Suprapubic skin (tissue), 4 donors: ENCODE measurements at places on chromosomes 6 and 20.
A peak's percentile ranks its signal among the peaks of the same experiment; 100 is the strongest.

- DNase-seq: no peak
Observed at GRCh38 chr6:52595796-52596130, 18.9 kb upstream of the TRAM2 start.

GRCh38 chr6:1297746-1298145, 14.2 kb upstream of the FOXQ1 start:
- no peak for DNase-seq

DNA sequence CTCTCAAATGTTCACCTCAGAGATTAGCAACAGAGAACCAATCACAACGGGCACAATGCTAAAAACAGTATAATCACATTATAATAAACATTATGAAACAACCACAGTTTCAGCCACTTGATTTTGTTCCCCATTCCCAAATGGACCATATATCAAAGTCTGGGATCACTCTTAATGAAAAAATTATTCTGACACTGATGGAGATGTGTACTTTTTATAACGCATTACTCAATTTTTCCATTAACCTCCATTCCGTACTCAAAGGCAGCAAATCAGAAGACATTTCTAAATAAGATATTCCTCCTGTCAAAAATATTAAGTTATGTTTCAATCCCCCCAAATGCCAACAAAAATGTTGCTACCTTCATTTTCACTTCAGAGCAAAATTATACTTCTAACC, 2.8 kb downstream of the CPNE1 start:
- DNase-seq: no peak

- DNase-seq: no peak
Observed at GRCh38 chr6:156432543-156432942, 344.6 kb upstream of the ARID1B start.

- no peak for DNase-seq
Observed at GRCh38 chr20:38345643-38346042, 639 bp upstream of the LBP start.

GRCh38 chr20:46715292-46715756, 5.9 kb downstream of the SLC2A10 start:
- peak; percentile 82 for DNase-seq

DNA sequence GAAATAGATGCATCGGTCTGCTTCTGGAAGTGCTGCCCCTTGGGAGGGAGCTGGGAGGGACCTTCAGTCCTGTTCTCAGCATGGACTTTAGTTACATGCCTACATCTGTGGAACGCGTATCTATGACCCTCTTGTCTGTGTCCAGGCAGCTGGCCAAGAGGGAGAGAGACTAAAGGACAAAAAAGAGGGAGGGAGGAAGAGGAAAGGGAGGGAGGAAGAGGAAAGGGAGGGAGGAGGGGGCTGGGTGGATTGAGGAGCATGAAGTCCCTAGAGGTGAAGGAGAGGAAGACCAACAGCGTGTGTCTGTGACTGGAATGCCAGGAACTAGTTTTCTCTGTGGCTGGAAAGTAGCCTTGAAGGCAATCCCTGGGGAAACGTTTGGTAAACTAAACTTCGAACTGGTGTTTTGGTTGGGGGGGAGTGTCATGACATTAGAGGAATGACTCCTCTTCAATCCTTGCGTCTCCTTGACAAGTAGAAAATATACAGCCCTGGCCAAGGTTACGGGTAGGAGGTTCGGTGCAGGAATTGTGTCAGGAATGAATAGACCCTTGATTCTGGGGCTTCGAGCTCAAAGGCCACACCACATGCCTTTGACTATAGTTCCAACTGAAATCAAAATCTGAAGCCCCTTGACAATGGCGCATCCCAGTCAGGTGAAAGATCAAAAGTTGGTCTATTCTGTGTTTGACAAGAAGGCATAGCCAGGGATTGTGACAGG, 52.0 kb upstream of the PLEKHG1 start:
- DNase-seq: no peak

GRCh38 chr20:25310921-25311728, 63.2 kb downstream of the PYGB start:
- peak; percentile 57 for DNase-seq

DNA sequence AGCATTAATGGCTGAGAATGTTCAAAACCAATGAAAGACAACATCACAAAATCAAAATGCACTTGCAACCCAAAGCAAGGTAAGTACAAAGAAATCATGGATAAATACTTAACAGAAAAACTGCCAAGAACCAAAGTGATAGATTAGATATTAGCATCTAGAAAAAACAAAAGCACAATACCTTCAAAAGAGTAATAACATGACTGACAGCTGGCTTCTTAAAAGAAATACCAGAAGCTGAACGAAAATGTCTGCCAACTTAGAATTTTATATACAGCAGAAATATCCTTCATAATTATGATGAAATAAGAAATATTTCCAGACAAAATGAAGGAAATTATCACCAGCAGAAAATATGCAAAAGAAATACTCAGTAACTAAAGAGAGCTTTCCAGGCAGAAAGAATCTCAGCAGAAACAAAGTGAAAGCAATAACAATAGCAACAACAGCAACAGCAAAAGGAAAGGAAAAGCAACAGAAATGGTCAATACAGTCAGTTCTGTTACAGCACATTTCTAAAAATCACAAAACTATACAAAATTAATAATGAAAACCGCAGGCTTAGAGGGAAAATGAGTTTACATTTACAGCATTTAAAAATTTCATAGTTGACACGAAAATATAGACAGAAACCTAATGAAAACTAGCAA, 121.5 kb upstream of the MAN1A1 start:
- no peak for DNase-seq

GRCh38 chr20:23011008-23011721, 23.9 kb upstream of the SSTR4 start:
- DNase-seq: no peak

GRCh38 chr6:44667226-44667625, 279.7 kb downstream of the CDC5L start:
- no peak for DNase-seq

DNA sequence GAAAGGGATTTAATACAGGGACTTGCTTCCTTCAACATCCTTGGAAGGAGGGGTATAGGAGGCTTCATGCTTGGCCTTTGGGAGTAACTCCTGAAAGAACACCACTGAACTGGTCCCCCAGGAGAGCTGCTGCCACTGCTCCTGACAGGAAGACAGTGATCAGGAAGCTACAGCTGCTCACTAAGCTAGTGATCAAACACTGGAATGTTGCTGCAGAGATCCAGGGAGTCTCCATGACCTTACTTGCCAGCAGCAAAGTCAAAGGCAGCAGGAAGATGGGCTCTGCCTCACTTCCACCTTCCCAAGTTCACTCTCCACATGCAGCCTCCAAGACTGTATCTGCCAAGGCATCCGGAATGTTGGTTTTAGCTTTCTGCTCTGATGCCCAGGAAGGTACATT, 31.8 kb downstream of the PIM1 start:
- no peak for DNase-seq

GRCh38 chr6:7185561-7185960, 77.8 kb downstream of the RREB1 start:
- no peak for DNase-seq

DNA sequence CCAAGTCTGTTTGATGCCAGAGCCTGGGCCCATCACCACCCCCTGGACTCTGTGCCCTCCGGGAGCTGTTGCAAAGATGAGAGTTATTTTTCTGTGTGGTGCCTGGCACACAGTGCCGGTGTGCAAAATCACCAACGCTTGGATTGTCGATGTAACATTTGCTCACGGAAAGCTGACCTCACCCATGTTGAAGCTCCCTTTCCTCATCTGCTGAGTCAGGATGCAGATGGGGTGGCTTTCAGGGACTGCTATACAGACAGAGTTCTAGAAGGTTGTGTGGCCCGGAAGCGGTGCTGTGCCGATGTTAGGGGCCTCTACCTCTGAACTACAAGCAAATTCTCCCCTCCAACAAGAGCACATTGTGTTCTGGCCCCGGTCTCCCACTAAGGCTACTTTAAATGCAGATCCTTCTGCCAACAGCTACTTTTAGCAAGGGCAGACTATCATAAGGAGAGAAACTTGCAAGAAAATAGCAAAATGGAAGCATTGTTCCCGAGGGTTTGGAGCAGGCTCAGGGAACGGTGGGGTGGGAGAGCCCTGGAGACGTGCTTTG, 34.0 kb downstream of the EYA2 start:
- DNase-seq: no peak

- no peak for DNase-seq
Observed at GRCh38 chr6:129996387-129996786, 22.0 kb upstream of the L3MBTL3 start.

DNA sequence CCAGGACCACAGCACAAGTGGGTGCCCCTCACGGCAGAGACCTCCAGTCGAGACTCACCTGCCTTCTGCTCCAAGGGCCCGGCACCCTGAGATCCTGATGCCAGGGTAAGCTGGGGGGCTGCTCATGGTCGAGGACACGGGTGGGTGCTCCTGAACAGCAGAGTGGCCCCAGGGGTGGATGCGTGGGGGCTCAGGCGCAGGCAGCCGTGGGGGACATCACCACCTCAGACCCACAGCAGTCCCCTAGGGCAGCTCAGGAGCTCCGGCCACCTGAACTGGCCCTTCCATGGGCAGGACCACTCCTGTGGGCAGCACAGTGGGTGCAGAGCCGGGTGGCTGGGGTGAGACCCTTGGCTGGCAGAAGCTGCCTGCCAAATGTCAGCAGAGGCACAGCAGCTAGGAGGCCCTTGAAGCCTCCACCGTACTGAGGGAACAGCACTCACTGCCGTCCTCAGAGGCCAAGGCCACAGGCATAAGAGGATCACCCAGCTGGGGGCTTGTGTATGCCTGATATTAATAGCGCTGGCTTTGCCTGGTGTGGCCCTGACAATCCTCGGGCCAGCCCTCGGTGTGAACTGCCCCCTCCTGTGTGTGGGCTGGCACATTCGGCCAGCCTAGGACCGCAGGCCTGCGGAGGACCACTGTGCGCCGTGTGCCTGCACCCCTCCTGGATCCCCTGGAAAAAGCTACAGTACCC, 5.4 kb downstream of the UCKL1 start:
- no peak for DNase-seq

DNA sequence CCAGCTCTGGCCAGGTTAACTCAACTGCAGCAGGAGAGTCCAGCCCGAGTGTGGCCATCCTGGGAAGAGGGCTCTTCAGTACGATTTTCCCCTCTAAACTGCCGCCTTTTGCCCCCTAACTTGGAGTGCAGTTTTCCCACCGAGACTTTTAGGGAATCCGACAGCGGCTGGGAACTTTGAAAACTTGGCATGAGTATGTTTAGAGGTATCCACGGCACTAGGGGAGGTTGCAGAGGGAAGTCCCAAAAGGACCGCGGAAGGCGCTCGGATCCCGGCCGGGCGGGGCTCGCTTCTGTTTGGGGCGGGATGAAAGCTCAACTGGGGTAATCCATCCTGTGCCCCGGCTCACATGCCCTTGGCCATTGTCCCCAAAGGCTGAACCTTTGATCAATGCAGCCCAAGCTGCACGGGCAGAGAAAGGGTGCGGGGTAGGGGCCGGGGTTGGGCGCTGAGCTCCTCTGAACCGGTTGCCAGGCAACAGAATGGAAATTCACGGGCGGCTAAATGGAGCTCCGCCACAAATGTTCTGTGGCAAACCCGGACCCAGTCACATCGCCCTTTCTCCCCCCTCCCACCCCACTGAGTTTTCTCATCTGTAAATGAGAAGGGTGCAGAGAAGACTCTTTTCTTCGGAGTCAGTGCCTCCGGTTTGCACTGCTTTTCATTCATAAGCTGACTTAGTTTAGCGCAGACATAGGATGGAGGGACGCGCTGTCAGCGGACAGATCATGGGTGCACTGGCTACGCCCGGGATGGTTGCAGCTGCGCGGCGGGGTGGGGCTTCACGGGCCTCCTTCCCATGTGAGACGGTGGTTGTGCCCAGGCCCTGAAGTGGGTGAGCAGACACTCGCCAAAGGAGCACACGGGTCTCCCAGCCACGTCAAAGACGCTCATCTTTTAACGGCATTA, 2.3 kb downstream of the BMP6 start:
- DNase-seq: no peak

GRCh38 chr20:16387666-16388065, 185.6 kb downstream of the KIF16B start:
- no peak for DNase-seq

GRCh38 chr6:121393731-121394505, 41.5 kb upstream of the GJA1 start:
- no peak for DNase-seq

GRCh38 chr6:70310063-70310694, 7.3 kb upstream of the COL9A1 start:
- no peak for DNase-seq

DNA sequence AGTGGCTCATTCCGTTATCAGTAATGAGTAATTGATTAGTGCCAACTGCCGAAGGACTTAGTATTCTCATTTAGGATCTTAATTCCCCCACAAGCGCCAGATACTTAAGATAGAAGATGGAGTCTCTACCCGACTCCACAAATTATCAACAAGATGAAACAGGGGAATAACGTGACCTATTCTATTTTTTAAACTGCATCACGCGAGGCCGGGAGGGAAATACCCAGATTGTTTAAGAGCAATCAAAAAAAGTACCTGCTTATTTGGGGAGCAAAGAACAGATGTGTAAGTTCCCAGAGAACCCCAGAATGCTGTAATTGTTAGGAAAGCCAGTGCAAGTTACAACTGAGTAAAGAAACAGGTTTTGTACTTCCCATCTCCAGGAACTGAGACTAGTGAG, 1.1 kb upstream of the MAP3K5 start:
- no peak for DNase-seq

DNA sequence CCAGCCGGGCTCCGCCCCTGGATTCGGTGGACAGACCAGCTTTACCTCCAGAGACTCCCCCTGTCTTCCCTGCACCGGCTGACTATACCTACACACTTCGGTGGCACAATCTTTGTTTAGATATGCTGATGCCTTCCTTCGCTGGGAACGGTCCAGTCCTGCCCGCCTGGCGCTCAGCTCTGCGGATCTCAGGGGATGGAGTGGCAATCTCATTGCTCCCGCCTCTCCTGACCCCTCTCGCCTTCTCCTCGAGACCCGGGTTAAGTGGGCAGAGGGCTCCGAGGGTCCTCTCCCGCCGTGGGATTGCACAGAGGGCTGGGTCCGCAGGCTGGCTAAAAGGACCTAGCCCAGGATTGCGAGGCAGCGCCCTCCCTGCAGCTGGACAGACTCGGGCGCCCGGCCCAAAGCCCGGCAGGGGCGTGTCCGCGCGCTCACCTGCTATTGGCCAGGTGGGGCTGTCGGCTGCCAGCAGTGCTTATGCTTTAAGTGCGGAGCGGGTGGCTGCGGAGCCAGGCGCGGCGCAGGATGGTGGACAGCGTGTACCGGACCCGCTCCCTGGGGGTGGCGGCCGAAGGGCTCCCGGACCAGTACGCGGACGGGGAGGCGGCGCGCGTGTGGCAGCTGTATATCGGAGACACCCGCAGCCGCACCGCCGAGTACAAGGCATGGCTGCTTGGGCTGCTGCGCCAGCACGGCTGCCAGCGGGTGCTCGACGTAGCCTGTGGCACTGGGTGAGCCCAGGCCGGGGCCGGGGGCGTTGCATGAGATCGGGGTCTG, at the start of gene GNMT:
Gene GNMT, plus strand, starts transcription at position 512 of the 777 bp plus-strand sequence. Its CDS starts 14 bp downstream, at position 526.
- no peak for DNase-seq

- no peak for DNase-seq
Observed at GRCh38 chr6:29797135-29797534, 30.5 kb upstream of the HLA-G start.

DNA sequence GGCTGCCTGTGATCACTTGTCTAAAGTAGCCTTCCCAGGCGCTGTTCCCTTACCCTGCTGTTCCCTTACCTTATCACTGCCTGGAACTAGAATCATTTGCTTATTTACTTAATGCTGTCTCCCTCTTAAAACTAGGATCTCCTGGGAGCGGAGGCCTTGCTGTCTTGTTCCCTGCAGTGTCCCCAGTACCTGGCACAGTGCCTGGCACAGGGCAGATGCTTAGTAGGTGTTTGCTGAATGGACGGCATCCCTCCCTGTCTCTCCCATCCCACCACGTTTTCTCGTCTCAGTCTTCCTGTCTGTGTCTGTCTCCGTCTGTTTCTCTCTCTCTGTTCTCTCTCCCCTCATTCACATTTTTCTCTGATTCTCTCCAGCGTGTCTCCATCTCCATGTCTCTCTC, 99.9 kb upstream of the MYL9 start:
- no peak for DNase-seq
